ENCODE measurements at places on chromosomes 6 and 20.

DNA sequence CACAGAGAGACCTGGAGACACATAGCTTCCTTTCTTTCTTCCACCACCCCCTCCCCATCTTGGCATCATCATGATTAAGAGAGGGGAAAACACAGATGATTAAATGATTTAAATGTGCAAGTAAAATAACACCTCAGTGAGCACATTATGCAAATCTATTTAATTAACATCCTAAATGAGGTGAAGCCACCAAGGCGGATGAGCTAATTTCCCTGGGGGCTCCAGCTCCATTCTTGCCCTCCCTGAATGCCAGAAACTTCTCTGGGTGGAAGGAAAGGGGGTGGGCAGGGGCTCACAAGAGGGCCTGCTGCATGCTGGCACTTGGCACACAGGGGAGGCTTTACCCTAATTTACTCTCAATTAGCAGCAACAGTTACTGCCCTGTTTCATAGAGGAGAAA lies 32.5 kb upstream of the TGM2 start:
- DNase-seq, result no peak

DNA sequence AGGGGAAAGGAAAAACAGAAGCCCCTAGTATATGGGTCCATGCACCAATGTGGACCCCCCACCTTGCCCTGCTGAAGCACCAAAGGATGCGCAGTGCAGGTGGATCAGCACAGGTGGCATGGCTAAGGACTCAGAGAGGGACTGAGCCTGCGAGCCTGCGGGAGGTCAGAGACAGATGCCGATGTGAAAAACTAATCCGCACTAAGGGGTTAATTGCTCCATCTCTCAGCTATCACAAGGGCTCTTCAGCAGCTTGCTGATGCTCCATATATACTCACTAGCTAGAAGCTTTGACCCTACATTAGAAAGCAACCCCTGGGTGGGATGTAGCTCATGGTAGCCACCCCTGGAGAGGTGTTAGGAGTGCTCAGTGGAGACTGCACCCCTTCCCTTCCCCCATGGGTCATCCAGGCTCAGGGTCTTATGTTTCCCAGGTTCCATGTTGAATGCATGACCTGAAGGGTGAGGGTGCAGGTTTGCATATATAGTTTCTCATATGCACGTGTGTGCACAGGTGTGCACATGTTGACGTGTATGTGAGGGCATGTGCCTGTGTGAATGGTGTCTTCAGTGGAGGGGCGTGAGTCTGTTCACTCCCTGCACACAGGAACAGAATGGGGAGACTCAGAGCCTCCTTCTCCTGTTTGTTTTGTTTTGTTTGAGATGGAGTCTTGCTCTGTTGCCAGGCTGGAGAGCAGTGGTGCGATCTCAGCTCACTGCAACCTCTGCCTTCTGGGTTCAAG lies 13.4 kb upstream of the IP6K3 start:
- no peak for DNase-seq

- no peak for DNase-seq
These were observed at the start of gene ELOVL2 for GRCh38 chr6:11043961-11044711. TSS of gene ELOVL2 (minus strand) at chr6:11044305. CDS start at chr6:11044230, 75 bp downstream.

- no peak for DNase-seq
These were observed 27.8 kb upstream of the KIF16B start for GRCh38 chr20:16601047-16601446.

DNA sequence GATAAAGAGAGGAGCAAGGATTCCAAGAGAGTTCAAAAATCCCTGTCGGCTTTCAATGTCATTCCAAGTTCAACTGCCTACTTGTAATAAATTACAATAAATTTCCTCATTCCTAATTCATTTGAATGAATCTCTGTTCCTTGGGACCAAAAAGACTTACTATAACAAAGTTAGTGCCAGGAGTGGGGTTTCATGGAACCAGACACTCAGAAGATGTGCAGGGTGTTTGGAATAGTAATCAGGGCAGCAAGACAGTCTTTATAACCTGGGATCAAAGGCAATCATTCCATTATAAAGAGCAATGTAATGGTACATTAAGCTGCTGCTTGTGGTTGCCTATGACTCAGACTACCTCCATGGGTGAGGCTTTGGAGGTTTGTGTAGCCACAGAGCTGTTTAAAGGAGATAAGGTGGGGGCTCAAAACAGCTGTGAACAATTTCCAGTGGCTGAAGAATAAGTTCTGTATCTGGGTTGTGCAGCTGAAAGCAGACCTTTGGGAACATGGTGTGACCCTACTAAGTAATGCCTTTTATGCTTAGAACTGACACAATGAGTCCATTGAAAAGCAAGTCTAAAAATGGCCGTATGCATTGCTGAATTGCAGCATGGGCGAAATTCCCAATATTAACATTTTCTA lies 159.9 kb downstream of the LINC00237 start:
- DNase-seq, result no peak

- DNase-seq, result no peak
These were observed 330.1 kb downstream of the RIMS1 start for GRCh38 chr6:72216222-72217068.

GRCh38 chr6:16575655-16576054 lies 185.6 kb downstream of the ATXN1 start:
- no peak for DNase-seq

GRCh38 chr6:135506270-135506997 lies 8.9 kb upstream of the AHI1 start:
- DNase-seq, result no peak

Data from C1 segment of cervical spinal cord (tissue), 14 donors.